Activated CD4-positive, alpha-beta T cell treated with anti-CD3 and anti-CD28 coated beads for 4 hours (primary cell): ENCODE measurements at places on chromosomes 11 and 22.

GRCh38 chr11:46617972-46618314, 590 bp downstream of the ATG13 start:
- no peak for DNase-seq

GRCh38 chr11:24422376-24422775, 74.5 kb upstream of the LUZP2 start:
- DNase-seq = no peak

- no peak for DNase-seq
Measured at GRCh38 chr11:18452927-18453326, 2.7 kb upstream of the LDHAL6A start.

DNA sequence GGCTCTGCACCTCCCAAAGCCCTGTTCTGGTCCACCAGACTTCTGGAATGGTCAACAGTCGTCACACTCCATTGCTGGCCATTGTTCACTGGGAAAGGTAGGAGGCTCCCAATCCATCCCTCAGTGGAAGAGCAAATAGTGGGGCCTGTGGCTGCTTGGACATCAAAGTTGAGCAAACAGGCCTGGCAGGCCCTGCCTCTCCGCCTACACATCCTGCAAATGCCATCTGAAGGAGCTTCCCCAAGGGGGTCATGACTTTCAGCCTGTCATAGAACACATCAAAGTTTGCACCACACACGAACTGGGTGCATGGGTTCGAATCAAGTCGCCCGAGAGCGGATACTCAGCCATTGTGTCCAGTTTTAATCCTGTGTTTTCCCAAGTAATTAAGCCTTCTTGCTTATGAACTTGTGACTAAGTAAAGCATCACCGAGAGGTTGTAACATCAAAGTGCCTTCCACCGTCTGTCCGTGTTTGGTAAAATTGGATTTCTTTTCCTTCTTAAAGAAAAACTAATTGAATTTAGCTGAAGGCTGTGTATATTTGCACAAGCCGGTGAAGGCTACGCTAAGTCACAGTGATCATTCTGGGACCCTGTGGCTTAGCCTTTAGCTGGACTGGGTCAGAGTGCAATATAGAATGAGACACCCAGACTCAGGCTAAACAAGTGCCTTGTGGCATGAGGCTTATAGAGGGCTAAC, 36.1 kb downstream of the CLPB start:
- DNase-seq = no peak

- DNase-seq = no peak
Measured at GRCh38 chr11:26418386-26418912, 86.5 kb downstream of the ANO3 start.

GRCh38 chr11:102429691-102430090, 22.9 kb downstream of the TMEM123 start:
- DNase-seq = no peak

DNA sequence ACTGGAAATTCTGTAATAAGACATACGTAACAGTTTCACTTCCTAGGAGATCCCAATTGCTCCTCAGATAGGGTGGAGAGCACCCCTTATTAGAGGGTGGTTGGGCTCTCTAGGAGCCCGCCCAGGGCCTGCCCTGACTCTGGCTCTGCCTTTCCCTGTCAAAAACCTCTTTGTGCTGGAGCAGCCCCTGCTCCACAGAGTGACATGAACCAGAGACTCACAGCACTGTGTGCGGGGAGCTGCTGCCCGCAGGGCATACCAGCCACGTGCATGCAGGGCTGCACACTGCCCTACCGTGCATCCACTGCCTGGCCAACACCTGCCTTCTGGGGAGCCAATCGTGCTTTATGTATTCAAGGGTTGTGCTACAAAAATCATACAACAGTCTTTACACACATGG, 24.3 kb downstream of the KCNQ1OT1 start:
- no peak for DNase-seq

DNA sequence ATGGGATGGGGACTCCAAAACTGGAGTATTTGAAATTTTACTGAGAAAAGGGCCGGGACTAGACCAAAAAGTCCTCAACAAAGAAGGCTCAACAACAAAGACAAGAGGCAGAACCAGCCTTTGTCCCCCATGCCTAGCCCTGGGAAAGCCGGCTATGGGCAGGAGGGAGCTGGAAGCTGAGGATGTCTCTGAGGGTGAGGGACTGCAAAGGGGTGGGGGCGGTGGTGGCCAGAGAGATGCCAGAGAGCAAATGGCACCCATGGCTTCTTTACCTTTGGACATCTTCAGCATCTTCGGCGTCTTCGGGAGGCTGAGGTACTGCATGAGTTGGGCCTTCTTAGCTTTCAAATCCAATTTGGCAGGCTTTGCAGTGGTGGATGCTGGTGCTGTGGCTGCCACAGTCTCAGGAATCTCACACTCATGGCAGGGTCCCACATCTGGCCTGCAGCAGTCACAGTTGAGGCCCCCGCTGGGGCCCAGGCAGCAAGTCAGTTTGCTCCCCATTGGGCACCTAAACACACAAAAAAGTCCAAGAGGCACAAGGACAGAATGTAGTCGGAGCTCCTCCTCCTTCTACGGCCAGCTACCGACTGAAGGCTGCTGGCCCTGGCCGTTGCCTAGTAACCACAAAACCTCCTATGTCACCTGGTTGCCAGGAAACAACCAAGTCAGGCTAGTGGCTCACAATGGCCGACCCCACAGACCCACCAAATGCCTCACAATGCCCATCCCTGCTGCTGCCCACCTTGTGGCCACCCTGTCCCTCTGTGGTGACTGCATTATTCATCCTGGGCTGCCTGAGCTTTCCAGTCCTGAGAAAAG, at the start of gene C22orf42:
Gene C22orf42, minus strand, starts transcription at position 592 of the 822 bp plus-strand sequence. Its CDS starts 88 bp downstream, at position 504.
- no peak for DNase-seq

DNA sequence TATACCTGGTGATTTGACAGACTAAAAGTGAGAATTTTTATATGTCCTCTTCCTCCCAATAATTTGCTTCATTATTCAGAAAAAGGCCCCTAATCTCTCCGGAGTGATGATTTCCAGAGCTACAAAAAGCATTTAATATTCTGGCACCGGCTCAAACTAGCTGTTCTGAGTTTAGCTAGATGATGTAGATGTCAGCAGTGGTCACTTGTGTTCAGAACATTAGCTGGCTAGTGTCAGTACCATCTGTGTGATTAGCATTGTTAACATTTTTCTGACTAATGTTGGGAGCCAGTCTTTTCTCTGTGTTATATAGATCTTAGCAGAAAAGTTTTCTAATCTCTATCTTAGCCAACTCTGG, 68.7 kb upstream of the RRM1 start:
- DNase-seq = no peak

DNA sequence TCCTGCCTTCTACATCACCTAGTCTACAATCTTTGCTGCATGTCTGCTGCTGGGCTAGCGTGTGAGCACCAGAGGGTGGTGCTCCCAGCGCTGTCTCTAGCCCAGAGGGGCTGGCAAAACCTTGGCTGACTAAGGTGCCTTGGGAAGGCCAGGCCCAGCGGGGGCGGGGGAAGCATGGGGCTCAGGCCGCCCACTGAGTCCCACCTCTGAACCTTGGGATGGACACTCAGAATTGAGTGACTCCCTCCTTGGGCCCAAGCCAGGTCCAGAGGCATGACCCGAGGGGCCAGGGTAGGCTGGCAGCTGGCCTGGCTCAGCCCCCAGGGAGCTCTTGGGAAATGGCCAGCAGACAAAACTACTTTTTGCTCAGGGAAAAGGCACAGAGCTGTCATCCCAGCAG, 7.6 kb upstream of the GAL3ST1 start:
- no peak for DNase-seq
